G401 (cell line): ENCODE measurements at places on chromosomes 12 and 14. TPM values are rescaled to one million over a fixed set of nuclear protein-coding genes. Genes with fewer than 3 reads are reported as not detected.
A peak's percentile ranks its signal among the peaks of the same experiment; 100 is the strongest.

The IL23A gene
- total RNA-seq, result 1.3 and 5.3 TPM in 2 replicates

The CAPRIN2 gene
- 13.5 and 18.0 TPM in 2 replicates for total RNA-seq

DNA sequence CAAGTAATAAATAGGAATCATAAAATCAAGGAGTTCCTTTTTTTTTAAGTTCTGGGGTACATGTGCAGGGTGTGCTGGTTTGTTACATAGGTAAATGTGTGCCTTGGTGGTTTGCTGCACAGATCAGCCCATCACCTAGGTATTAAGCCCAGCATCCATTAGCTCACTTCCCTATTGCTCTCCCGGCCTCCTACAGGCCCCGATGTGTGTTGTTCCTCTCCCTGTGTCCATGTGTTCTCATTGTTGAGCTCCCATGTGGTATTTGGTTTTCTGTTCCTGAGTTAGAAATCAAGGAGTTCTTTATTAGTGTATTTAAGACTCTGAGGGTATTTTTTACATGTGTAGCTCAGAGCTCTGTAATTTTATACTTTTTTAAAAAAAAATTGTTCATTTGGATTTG lies 86.0 kb downstream of the SCFD1 start:
- no peak for DNase-seq

GRCh38 chr12:65266408-65266807 lies 12.1 kb upstream of the MSRB3 start:
- DNase-seq, result no peak

- peak; percentile 22 for DNase-seq
Observed at GRCh38 chr14:31990926-31991572, 86.1 kb upstream of the ARHGAP5 start.

DNA sequence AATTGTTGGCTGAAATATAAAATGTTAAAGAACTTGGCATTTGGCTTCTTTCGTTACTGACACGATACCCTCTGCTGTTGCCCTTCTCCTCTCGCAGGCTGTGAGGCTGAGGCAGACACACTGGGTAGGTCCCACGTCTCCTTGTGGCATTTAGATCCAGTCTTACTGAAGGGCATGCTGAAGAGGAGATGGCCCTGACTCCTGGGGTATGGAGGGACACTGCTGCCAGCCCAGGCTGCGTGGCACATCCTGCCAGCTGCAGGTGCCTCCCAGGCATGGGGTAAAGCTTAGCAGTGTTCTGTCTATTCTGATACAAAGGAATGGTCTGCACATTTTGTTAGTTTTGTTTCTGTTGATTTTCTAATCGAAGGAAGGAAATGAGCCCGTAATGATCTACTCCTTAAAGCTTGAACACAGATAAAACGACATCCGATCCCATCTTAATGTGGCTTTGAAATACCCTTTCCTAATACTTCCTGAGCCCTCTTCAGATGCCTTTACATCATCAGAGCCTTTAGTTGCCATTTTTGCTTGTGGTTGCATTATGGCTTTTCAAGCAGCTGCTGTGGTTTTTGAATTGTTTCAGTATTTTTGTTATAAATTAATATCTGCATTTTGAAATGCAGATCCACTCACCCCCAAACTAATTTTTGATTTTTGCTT lies 61.1 kb downstream of the WDR20 start:
- DNase-seq, result no peak

The NEUROD4 gene
- not detected in 2 replicates for total RNA-seq

- no peak for DNase-seq
Observed at GRCh38 chr12:86634456-86635410, 378.5 kb upstream of the MGAT4C start.

GRCh38 chr12:13562915-13563742 lies 366.6 kb downstream of the EMP1 start:
- DNase-seq, result no peak

DNA sequence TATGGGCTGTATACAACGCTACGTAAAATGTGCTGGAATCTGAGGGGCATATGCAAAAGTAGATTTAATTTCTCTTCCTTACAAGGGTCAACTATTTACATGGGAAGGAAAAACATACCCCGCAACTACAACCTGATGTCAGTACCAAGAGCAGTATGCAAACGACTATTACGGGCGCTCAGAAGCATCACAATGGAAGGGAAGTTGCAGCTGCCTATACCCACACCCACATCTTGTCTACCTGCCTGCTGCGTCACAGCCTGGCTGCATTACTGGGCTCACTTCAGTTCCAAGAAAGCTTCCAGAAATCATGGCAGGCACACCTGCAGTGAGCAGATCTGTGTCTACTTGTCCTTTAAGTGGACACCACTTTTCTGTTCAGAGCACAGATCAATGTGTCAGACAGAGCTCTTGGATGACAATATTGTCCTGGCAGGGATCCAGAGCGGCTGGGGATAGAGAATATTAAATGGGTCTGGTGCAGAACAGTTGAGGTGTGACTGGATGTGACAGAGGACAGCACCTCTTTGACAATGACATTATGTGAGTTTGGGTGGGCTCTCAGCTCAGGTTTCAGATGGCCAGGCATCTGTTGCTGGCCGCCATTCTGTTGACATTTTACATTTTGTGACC lies 41.5 kb upstream of the GNG2 start:
- no peak for DNase-seq

- DNase-seq, result no peak
Observed at GRCh38 chr12:97167598-97167997, 260.5 kb downstream of the NEDD1 start.

- DNase-seq, result no peak
Observed at GRCh38 chr12:98595243-98595988, 1.9 kb downstream of the SLC25A3 start.

The KRT82 gene
- not detected in 2 replicates for total RNA-seq

- DNase-seq, result peak; percentile 20
Observed at GRCh38 chr14:22200977-22201605, 387.9 kb downstream of the DAD1 start.

The TCL1B gene
- not detected in 2 replicates for total RNA-seq

- no peak for DNase-seq
Observed at GRCh38 chr12:109912855-109913321, 12.8 kb downstream of the TCHP start.

- no peak for DNase-seq
Observed at GRCh38 chr14:73953731-73954130, 3.6 kb downstream of the COQ6 start.

- no peak for DNase-seq
Observed at GRCh38 chr12:82522762-82523161, 163.9 kb upstream of the TMTC2 start.

GRCh38 chr12:105861227-105861626 lies 277.5 kb downstream of the NUAK1 start:
- DNase-seq, result no peak

GRCh38 chr14:38255673-38256532 lies at the start of gene CLEC14A:
TSS of gene CLEC14A (minus strand) at chr14:38256093. CDS start at chr14:38256022, 71 bp downstream.
- DNase-seq, result no peak

The SERPINA10 gene
- total RNA-seq, result not detected in 2 replicates

DNA sequence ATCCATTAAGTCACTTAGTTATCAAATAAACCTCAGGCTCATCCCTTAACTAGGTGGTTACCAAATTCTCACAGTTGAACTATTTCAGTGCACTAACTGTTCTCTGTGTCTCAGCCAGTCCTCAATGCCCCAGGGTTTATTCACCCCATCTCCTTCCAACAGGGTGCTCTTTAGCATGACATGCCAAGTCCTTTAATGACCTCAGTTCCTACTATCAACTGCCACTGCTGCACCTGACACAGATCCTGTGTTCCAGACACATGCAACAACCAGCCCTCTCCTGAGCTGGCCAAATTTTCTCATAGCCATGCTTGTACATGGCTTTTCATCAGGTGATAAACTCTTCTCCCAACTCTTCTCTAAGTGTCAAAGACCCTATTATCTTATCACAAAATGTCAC lies 80.0 kb downstream of the ATXN2 start:
- DNase-seq, result no peak

The MBIP gene
- total RNA-seq, result 5.8 and 9.6 TPM in 2 replicates

GRCh38 chr12:34186492-34186891 lies 164.2 kb downstream of the ALG10 start:
- DNase-seq, result no peak

The SLC6A12 gene
- not detected in 2 replicates for total RNA-seq

DNA sequence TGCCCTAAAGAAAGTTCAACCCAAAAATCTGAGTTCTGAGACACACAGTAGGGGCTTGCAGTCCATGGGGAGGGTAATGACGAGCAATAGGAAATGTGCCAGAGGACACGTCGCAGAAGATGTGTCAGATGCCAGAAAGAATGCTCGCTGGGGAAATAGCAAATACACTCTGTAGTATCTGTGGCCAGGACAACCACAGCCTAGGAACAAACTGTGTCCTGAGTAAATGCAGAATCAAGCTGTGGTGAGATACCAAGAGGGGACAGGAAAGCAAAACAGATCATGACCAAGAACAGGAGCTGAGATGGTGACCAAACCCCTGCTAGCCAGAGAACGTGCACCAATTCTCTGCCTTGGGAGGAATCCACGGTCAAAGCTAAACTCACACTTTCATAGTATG lies 9.1 kb downstream of the CRACR2A start:
- DNase-seq, result no peak

- DNase-seq, result no peak
Observed at GRCh38 chr12:560691-561390, 101.1 kb downstream of the B4GALNT3 start.

The DACT1 gene
- total RNA-seq, result 0.03 TPM in 1 of 2 replicates, not detected in the other

DNA sequence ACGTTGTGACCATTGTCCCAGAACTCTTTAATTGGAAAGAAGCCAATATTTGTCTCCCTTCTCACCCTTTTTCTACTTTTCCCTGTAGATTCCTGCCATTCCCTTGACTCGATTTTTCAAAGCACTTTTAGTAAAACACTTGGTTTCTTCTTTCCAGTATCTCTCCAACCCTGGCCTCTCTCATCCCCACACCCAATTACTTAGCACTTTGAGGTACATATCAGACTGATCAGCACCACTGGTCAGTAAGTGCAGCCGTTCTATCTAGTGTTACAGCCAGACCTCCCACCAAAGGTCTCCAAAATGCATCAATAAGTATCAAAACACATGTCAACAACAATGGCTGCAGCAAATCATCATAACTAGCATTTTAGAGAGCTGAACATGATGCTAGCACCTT lies 141.9 kb downstream of the BTG1 start:
- DNase-seq, result peak; percentile 19

The PKP2 gene
- total RNA-seq, result 6.5 and 10.2 TPM in 2 replicates

The KRT6B gene
- not detected in 2 replicates for total RNA-seq

The TRIM9 gene
- total RNA-seq, result 0.31 and 0.41 TPM in 2 replicates

GRCh38 chr14:51006781-51007211 lies 62.5 kb upstream of the PYGL start:
- DNase-seq, result peak; percentile 99

GRCh38 chr14:70884595-70885342 lies 22.5 kb upstream of the PCNX1 start:
- DNase-seq, result no peak

DNA sequence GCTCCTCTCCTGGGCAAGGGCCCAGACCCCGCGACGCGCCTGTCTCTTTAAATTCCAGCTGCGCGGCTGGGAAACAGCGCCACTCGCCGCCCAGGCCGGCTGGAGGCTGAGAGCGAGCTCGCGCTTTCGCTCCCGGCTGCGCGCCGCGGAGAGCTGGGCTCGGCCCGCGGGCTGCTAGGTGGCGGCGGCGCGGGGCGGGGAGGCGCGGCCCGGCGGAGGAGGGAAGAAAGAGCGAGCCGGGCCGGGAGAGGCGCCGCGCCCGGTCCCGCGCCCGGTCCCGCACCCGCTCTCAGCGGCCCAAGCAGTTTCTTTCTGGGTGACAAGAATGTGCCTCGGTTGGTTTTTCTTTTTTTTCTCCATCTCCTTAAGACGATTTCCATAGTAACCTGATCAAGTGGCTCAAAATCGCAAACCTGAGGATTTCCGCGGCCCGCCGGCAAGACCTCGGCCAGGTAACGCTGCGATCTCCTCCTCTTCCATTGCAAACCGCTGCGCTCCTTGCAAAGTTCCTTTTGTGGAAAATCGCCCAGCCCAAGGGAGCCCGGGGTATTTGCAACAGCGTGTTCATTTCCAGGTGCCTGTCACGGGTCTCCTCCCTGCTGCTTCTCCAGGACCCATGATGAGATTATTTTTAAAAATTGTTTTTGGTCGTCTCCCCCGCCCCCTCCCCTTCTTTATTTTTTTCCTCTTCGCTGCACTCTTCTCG lies 259.5 kb upstream of the E2F7 start:
- peak; percentile 67 for DNase-seq

- no peak for DNase-seq
Observed at GRCh38 chr12:114851981-114852380, 168.0 kb upstream of the TBX3 start.

The NGB gene
- not detected in 2 replicates for total RNA-seq

The GLIPR1L1 gene
- not detected in 2 replicates for total RNA-seq

DNA sequence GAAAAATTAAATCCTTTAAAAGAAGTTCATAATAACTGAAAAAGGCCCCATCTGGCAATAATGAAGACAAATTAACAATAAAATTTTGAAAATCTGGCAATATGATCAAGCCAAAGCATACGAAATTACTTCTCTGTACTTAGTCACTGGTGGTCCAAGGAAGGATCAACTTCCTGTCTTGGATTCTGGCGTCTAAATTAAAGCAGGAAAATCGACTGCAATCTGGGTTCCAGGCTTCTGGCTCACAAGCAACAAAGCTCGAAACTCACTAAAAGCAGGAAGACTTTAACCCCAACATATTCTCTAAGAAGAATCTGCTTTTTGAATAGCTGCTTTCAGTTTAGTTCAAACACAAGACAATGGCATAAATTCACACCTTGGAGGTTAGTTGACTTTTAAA lies 49.7 kb downstream of the LRIG3 start:
- DNase-seq, result no peak

DNA sequence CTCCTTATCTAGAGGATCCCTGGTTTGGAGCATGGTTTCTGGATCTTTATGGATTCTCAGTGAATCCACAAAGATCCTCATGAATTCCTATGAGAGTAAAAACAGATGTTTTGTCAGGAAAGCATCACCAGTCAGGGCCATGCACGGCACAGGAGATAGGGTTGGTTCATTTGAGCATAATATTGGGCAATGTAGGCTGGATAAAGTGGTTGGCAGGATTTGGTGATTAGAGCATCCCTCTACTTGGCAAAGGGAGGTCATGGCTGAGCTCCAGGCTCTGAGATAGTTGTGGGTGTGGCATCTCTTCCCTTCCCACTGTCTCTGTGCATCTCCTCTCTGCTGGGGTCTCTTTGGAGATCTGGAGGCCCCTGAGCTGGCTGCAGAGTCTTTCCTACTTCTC lies 149.8 kb downstream of the DACT1 start:
- peak; percentile 46 for DNase-seq

The RPL10L gene
- total RNA-seq, result not detected in 2 replicates

DNA sequence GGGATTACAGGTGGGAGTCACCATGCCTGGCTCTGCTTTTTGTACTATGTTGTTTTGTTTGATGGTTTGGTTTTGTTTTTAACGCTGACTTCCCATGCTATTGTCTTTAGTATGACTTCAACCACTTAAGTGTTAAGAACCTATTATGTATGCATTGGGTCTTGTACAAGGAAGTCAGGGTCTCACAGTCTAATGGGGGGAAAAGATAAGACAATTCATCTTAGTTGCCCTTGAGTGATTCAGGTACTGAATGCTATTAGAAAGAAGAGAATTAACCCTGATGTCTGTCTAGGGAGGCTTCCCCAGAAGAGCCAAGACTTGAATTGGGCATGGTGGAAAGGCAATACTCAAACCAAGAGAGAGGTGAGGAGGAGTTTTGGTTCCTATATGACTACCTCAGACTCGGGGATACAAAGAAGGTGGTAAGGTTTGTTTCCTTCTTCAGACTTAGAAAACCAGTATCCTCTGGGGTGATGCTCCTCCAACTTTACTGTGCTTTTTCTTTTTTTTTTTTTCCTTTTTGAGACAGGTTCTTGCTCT lies 64.6 kb downstream of the SUSD6 start:
- DNase-seq, result no peak
